Left ventricle myocardium superior (tissue), 1 donor: ENCODE measurements at places on chromosomes 16 and 17. TPM values are rescaled to one million over a fixed set of nuclear protein-coding genes. Genes with fewer than 3 reads are reported as not detected.
A peak's percentile ranks its signal among the peaks of the same experiment; 100 is the strongest.

FN3K gene
- 92.6 TPM for total RNA-seq

IGF2BP1 gene
- not detected for total RNA-seq

CPNE7 gene
- not detected for total RNA-seq

MYH13 gene
- total RNA-seq = not detected

WNK4 gene
- not detected for total RNA-seq

CDRT15L2 gene
- total RNA-seq = not detected

CEP131 gene
- total RNA-seq = 13.6 TPM

HCRT gene
- not detected for total RNA-seq

DNA sequence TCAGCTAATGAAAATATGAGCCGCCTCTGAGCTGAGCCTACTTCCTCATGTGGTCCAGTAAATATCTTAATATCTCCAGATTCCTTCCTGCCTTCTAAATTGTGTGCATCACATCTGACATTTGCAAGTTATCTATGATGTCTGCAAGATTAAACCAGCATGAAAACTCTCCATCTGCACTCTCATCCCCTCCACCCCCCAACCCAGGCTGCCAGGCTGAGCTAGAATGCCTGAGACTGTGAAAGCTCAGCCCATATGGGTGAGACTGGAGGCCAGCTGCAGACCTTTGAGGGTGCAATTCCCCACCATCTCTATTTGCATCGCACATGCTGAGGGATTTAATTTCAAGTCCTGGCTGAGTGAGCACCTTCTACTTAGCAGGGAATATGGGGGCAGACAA, 82.8 kb downstream of the ASIC2 start:
- DNase-seq = no peak

- no peak for DNase-seq
These were observed 102.5 kb downstream of the RBFOX3 start for GRCh38 chr17:79508291-79508716.

DNA sequence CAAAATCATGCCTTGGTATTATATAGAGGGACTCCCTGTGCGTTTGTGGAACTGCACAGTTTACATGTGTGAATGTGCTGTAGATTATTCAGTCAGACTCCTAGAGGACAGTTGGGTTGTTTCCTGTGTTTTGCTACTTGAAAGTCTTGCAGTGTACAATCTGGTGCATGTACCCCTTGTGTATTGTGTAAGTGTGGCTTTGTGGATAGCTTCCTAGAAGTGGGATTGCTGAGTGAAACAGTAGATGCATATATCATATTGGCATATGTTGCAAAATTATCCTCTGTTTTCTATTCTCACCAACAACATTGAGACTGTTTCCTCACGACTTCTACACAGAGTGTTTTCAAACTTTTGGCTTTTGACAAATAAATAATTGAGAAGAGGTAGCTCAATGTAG, 263.7 kb downstream of the MAP2K6 start:
- no peak for DNase-seq

DNA sequence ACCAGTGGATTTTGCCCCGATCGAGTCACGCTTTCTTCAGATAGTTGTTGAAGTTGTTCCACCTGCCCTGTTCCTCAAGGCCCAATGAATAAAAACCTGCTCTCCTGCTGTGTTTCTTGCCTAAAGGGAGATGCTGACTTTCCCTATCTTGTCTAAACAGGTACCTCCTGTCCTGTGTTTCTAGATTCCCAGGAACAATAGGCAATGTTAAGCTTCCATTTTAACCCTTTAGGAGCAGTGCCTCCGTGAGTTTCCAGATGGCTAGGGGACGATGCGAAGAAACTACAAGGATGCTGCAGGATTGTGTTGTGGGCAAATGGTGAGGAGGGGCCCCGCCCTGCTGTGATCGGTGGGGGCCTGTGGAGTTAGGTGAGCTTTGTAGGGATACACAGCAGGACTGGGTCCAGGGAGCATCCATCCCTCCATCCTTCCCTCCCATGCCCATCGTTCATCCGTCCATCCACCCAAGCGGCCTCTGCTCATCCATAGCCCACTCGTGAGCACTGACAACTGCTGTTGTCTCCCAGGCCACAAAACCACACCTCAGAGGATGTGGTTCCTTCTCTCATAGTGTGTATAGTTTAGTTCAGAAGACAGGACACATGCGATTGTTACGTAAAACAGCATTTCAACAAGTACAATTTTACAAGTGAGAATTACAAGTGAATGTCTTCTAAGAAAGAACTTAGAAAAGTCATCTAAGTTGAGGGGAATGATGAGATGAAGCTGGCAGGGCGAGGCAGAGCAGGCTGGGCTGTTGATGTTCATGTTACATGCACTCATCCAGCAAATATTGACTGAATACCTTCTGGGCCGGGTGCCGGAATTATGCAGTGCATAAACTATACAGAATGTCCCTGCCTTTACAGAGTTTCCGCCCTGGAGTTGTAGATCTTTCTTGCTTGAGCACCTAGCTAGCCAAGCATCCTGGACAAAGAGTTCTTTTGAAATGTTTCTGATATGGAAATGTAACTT, 5.2 kb downstream of the ARSG start:
- no peak for DNase-seq

- no peak for DNase-seq
These were observed 33.2 kb upstream of the STH start for GRCh38 chr17:45965812-45966211.

- DNase-seq = peak; percentile 94
These were observed 3.7 kb downstream of the NOL3 start for GRCh38 chr16:67173808-67174705.

GRCh38 chr16:19710191-19710908, 7.7 kb downstream of the KNOP1 start:
- no peak for DNase-seq

GRCh38 chr17:78759203-78759968, 22.7 kb downstream of the CYTH1 start:
- peak; percentile 84 for DNase-seq

- no peak for DNase-seq
These were observed 9.2 kb downstream of the UBALD2 start for GRCh38 chr17:76274112-76274956.
